ENCODE measurements at places on chromosomes 7 and 10. TPM values are rescaled to one million over a fixed set of nuclear protein-coding genes. Genes with fewer than 3 reads are reported as not detected.

GIMAP5 gene
- 9.8 TPM for total RNA-seq

GRCh38 chr10:27285093-27285492, 44.5 kb upstream of the ACBD5 start:
- no peak for DNase-seq

THNSL1 gene
- total RNA-seq, result 4.9 TPM

PAPSS2 gene
- 158 TPM for total RNA-seq

GRCh38 chr7:130875265-130875741, 141.3 kb upstream of the KLF14 start:
- DNase-seq, result peak; percentile 71

CHN2 gene
- 20.1 TPM for total RNA-seq

DNA sequence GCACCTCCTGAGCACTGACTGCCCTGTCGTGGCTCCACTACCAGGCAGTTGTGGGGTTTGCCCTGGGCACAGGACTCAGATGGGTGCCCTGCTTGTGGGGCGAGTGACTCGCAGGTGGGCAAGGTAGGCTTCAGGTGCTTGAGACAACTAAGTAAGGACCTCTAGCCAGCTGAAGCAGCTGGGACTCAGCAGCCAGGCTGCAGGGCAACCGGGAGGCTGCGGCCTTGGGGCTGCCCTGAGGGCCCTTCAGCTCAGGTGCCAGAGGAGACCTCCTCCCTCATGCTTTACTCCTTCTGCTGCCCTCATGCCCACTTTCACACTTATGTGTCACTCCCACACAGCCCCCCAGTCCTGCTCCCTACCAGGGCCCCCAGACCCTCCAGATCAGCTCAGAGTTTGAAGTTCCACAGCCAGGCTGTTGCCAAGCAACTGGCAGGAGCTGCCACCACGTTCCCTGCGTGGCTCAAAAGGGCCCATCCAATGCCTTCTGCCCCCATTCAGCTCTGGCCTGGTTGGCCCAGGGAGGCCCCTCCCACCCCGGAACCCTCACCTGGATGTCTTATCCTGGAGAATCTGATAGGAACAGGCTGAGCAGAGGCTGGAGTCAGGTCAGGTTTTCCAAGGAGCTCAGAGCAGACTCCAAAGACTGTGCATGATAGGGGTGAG, 10.0 kb downstream of the TLX1 start:
- no peak for DNase-seq

DNA sequence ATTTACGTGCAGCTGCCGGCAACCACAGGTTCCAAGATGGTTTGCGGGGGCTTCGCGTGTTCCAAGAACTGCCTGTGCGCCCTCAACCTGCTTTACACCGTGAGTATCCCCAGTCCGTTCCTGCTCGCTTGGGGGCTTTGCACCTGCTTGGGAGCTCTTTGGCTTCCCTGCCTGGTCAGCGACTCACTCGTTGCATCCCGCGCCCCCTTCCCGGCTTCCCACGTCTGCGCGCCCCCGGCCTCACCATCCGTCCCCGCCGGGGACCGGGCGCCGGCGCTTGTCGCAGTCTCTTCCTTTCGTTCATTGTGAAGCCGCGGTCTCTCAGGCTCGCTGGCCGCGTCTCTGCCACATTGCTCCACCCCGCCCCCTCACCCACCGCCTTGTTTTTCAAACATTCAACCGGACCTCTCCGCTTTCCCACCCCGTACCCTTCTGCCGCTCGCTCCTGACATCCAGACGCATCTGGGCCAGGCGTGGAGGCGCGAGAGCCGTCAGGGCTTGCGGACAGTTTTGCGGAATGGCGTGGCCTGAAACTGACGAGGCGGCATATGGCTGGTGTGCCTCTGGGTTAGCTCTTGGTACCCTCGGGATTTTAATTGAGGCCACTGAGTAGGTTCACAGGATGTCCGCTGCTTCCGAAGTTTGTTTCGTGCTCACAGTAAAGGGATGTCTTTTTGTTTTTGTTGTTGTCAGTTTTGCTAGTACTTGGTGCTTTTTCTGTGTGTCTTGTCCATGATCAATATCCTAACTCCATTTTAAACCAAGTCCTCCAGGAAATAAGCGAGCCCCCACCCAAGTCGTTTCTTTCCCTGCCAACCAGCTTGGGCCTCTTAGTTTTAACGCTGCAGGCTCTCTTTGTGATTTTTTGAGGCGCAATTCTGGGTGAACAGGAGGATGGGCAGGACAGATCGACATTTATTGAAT, 639 bp downstream of the TSPAN13 start:
- peak; percentile 52 for DNase-seq

- no peak for DNase-seq
These were observed 23.7 kb downstream of the RTKN2 start for GRCh38 chr10:62244785-62245467.

GRCh38 chr10:100569687-100570481, 34.1 kb downstream of the HIF1AN start:
- DNase-seq, result no peak

- no peak for DNase-seq
These were observed 131.2 kb upstream of the MKI67 start for GRCh38 chr10:128257428-128257827.

DNA sequence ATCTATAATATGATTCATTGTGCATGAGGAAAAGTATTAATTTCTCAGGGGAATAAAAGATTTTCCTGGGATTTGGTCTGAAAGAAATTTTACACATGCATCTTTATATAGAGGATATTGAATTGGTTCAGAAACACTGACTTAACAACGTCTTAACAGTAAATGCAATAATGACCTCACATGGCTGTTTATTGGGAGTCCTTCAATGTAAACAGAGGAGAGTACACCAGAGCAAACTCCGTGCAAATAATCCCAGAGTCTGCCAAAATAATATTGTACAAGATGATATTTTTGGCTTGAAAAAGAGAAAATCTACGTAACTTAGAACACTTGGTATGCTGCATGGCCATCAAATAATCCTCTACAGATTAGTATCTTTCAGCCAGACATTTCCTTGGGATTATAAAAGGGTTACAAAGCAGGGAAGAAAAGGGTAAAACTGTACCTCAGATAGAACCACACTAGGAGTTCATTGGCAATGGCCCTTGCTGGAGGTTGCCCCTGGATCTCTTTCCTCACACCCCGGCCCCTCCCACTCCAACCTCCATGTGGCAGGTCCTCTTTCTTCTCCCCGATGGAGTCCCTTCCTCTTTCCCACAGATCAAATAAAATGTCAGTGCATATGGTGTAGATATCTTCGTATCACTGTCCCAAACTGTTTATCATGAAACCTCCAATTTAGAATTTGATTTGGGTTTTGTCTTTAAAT, 196.4 kb downstream of the EVX1 start:
- DNase-seq, result no peak

SAMD9L gene
- 3.6 TPM for total RNA-seq

SORBS1 gene
- total RNA-seq, result 97.9 TPM

GRCh38 chr10:111137587-111137986, 60.8 kb downstream of the ADRA2A start:
- DNase-seq, result no peak

GRCh38 chr7:111841596-111842205, 279.4 kb upstream of the IMMP2L start:
- no peak for DNase-seq

SPDYE5 gene
- total RNA-seq, result not detected

GRCh38 chr10:131211559-131211958, 100.0 kb downstream of the TCERG1L start:
- no peak for DNase-seq

GRCh38 chr7:5997210-5997808, 11.5 kb downstream of the PMS2 start:
- DNase-seq, result peak; percentile 39

DNA sequence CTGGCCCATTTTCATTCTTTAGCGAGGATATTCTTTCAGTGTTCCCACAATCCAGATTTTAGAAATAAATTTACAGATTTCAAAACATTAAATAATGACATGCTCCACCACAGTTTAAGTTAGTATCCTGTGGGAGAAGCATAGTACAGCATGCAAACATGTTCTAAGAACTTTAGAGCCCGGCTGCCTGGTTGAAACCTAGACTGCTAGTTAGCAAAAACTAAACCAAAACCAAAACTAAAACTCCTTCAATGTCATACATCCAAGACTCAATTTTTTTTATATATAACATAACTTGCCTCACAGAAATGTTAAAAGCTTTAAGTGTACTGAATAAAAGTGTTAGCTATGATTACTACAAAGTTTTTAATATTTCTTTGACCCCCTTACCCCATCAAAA, 17.0 kb downstream of the TRA2A start:
- DNase-seq, result no peak

MSANTD7 gene
- 6.0 TPM for total RNA-seq

- DNase-seq, result no peak
These were observed 861.5 kb upstream of the ZWINT start for GRCh38 chr10:57222603-57223002.

GRCh38 chr10:9305018-9305655, 1250.6 kb downstream of the GATA3 start:
- DNase-seq, result no peak

GRCh38 chr10:51694086-51694768, 5.2 kb downstream of the CSTF2T start:
- DNase-seq, result no peak

GRCh38 chr7:132053871-132054270, 497.4 kb upstream of the PODXL start:
- DNase-seq, result no peak

DNA sequence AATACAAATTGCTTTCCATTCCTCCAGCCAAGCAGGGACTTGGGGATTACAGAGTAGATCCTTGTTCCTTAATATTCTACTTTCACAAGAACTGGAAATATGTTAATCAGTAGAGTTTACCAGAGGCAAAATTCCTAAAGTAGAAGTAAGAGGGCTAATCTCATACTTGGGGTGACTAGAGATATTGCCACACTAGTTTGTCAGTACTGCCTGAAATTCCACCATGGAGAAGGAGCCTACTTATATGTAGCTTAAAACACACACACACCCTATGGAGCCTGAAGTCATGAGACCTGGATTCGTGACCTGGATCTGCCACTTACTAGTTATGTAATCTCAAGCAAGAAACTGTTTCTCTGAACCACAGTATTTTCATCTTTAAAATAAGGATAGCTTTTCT, 33.9 kb downstream of the STRIP2 start:
- DNase-seq, result no peak

GRCh38 chr10:454860-455259, 234.6 kb downstream of the DIP2C start:
- no peak for DNase-seq

GRCh38 chr10:61733358-61733940, 70.7 kb downstream of the CABCOCO1 start:
- DNase-seq, result no peak

SCIN gene
- not detected for total RNA-seq

- no peak for DNase-seq
These were observed 342.5 kb downstream of the PTEN start for GRCh38 chr10:88205842-88206446.

PRKCQ gene
- 0.12 TPM for total RNA-seq

DNA sequence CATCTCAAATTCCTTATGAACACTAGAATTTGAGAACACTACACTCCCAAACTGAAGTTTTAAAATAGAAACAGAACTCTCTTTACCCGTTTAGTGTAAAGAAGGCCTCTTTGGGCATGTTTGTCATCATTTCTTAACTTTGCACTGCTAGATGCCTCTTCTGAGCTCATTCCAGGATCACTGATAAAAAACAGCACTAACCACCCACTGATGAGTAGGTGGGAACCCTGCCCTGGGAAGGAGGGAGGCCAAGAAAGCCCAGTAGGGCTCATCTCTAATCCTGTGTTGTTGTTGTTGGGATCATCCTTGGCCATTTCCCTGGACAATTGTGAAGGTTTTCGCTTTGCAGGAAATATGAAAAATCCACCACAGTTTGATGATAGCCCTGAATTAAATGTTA, 68.2 kb downstream of the CUBN start:
- DNase-seq, result no peak

CYP3A7 gene
- total RNA-seq, result 252 TPM

DNA sequence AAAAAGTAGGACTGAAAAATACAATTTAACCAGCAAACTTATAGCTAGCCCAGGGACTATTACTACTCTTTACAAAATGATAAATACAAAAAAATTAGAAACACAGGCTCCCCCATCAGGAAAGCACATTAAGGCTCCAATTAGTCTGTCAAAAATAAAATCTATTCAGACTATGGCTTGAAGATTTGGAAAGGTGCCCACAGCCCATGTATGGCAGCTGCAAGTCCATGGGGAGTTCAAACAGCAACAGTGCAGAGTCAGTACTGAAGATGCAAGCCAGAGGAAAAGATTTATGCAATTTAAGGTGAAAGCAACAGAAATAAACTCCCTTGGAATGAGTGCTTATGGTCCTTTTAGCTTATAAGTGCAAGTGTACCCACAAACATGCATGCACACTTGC, 29.7 kb downstream of the IMMP2L start:
- DNase-seq, result no peak

DNA sequence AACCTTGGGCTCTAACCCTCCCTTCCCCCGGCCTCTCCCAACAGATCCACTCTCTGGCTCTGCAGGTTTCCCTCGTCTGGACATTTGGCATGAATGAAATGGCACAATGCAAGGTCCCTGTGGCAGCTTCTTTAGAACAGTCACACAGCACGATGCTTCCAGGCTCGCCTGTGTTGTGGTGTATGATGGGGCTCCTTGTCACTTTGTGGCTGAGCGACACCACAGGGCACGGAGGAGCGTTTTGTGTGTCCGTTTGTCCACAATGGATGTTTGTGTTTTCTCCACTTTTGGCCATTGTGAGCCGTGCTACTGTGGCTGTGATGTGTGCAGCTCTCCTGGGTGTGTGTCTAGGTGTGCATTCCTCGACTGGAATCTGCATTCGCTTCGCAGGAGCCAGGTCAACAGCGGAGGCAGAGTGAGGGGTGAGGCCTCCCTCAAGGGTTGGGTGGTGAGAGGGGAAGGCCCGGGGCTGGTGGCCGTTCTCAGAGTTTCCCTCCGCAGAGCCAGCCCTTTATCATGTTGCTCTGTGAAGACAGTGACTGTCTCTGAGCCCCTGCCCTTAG, 22.3 kb upstream of the SHH start:
- DNase-seq, result no peak

DNA sequence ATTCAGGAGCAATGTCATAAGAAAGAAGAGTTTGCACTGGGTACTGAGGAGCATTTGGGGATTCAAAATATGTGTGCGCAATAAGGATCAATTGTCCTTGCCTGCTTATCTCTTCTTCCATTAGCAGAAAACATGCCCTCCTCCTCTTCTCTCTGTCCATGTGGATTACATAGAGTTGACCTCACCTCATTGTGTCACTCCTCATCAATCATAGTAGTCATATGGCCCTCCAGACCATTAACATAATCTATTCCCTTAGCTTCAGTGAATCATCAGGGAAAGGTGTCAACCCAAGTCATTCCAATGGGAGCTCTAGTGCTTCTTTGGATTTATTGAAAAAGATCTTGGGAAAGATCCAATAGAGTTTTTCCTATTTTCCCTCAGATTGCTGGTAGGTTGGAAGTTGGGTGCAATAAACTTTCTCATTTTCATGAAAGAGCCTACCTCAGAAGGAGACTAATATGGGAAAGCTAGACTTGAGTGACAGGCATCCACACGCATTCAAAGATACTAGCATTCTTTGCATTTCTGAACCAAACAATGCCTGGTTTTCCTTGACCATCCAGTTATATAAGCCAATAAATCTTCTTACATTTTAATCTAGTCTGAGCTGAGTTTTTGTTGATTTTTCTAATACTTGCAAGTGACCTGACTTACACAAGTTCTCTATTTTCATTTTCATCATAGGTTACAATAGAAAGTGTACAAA, 71.5 kb upstream of the FAM13C start:
- DNase-seq, result no peak

GRCh38 chr7:2104716-2105115, 128.0 kb downstream of the MAD1L1 start:
- DNase-seq, result no peak

GRCh38 chr7:101549734-101550133, 79.4 kb downstream of the MYL10 start:
- no peak for DNase-seq
